ENCODE measurements at places on chromosomes 2 and 18.

DNA sequence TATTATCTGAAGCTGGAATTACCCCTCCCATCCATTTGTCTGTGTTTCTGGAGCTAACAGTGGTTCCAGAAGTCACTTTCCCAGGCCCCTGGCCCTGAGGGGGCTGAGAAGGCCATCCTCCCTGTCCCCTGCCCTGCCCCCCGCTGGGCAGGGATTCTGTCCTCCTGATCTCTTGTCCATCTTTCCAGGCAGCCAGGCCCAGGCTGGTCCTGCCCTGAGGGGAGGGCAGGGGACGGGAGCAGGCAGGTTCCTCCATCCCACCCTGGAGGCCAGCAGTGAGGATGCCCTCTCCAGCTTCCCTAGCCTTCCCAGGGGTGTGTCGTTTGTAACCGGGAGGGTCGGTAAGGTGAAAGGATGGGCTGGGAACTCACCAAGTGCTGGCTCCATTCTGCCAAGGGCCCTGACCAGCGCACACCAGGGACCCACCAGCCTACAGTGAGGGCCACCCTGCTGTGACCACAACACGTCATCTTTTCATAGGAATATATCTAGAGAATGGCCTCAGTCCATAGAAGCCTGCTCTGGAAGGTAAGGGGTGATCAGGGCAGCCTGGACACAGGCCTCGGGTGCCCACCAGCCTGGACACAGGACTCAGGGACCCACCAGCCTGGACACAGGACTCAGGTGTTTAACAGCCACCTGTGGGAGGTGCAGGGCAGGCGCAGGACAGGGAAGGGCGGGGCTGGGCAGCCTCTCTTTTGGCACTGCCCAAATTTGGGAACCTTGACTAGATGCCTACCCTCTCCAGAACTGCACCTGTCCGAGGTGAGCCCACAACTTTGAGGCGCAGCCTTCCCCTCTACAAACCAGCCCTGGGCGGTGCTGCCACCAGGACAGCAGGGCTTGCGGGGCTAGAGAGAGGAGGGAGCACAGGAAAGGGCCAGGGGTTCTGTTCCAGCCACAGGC, 35.8 kb upstream of the GPC1 start:
- no peak for ATAC-seq

GRCh38 chr2:184906160-184906559, 307.8 kb downstream of the ZNF804A start:
- ATAC-seq = no peak

- no peak for ATAC-seq
These were observed 758 bp downstream of the LYPD1 start for GRCh38 chr2:132668987-132669907.

DNA sequence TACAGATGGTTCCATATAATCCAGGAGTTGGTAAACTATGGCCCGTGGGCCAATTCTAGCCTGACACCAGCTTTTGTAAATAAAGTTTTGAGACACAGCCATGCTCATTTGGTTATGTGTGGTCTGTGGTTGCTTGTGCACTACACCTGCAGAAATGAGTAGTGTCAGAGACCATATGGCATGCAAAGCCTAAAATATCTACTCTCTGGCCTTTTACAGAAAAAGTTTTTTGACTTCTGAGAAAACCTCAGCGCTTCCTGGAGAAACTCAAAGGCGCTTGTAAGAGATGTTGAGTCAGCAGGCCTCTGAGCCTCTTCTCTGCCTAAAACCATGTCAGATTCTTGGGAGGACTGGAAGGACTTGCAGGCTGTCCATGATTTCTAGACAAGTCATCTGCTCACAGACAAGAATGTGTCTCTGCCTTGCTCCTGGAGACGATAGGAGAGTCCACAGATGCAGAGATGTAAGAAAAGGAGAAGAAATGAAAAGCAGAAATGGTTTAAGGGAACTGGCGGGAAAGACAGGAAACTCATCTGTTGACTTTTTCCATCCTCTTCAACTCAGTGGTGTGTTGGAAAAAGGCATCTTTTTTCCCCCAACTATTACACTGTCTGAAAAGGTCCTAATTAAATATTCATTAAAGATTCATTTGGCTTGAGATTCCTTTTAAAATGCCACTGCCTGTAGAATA, 5.2 kb downstream of the TTC39C start:
- peak; percentile 85 for ATAC-seq

- no peak for ATAC-seq
These were observed 120.3 kb downstream of the RDH14 start for GRCh38 chr2:18440141-18440661.

GRCh38 chr18:346600-346999, 78.8 kb upstream of the THOC1 start:
- no peak for ATAC-seq

DNA sequence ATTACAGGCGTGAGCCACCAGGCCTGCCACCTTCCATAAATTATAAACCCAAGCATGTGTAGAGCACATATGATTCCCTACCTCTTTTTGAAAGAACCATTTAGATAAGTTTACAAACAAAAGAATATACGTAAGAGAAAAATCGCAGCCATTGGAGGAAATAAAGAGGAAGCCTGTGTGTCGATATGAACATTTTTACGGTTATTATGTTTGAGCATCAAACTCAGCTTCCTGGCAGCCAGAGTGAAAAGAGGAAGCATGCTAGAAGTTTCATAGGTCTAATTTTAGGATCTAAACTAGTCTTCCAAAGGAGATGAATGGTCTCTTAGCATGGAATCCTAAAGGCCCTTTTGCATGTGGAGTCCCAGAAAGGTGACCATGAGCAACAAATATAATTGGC, 104.3 kb downstream of the PLB1 start:
- no peak for ATAC-seq

DNA sequence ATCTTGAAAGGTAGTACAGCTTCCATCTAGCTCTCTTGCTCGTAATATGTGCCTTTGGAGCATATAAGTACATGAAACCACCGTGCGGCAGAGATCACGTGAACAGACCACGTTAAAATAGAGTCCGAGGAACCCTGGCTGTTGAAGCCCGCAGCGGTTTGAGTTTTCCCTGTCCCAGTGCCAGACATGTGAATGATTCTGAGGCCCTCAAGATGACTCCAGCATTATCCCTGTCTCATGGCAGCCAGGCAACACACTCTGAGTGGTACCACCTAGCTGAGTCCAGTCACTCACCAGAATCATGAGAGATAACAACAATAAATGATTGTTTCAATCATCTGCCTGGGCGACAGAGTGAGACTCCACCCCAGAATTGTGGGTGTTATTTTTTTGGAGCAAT, 21.6 kb upstream of the AAK1 start:
- ATAC-seq = no peak

DNA sequence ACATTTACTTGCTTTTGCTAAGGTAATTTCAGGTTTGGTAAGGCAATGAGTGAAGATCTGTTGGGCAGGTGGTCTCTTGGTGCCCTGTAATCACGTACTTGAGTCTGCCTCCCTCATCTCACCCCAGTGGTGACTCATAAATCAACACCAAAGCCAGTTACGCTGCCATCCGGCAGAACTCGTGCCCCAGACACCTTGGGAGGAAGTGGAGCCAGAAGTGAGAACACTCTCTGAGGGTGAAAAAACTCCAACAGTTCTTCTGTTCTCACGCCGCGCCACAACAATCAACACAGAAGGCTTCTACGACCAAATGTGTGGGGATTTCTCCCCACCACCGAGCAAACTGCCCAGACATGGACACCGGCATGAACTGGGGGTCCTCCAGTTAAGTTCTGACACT, 206.2 kb downstream of the ARL4C start:
- peak; percentile 75 for ATAC-seq

DNA sequence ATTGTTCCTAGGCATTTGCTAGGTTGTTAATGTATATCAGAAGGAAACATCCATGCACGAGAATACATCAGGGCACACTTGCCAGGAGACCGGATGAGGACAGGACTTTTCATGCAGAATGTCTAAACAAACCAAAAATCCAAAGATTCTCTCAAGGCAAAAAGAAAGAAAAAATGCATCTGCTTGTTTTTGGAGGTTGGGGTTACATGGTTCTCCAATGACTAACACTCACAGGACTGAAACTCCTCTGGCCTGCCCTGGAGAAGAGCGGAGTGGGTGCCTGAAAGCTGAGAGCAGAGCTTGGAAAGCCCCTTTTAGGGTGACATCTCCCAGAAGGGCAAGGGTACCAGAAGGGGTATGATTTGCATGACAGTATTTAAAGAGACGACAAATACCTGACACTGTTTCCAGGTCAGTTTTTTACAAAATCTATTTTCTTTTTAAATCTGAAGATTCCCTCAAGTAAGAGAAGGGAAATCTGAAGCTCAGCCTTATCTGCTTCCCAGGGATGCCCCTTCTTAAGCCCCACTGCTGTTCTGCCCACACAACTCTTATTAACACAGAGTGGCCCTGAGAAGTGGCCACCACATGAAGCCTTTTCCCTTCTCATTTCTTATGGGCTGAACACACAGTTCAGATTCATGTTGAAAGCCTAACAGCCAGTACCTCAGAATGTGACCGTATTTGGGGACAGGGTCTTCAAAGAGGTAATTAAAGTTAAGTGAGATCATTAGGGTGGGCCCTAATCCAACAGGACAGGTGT, 216.4 kb downstream of the STK39 start:
- peak; percentile 63 for ATAC-seq

Measured in activated CD4-positive, CD25-positive, alpha-beta regulatory T cell treated with anti-CD3 and anti-CD28 coated beads, Interleukin-2, amount 50 U/mL, for 24 hours (primary cell).